ENCODE measurements at places on chromosomes 11 and 22.

GRCh38 chr22:24501301-24502005 lies 6.3 kb downstream of the UPB1 start:
- DNase-seq = no peak

GRCh38 chr11:27894552-27894951 lies 194.3 kb upstream of the BDNF start:
- no peak for DNase-seq

DNA sequence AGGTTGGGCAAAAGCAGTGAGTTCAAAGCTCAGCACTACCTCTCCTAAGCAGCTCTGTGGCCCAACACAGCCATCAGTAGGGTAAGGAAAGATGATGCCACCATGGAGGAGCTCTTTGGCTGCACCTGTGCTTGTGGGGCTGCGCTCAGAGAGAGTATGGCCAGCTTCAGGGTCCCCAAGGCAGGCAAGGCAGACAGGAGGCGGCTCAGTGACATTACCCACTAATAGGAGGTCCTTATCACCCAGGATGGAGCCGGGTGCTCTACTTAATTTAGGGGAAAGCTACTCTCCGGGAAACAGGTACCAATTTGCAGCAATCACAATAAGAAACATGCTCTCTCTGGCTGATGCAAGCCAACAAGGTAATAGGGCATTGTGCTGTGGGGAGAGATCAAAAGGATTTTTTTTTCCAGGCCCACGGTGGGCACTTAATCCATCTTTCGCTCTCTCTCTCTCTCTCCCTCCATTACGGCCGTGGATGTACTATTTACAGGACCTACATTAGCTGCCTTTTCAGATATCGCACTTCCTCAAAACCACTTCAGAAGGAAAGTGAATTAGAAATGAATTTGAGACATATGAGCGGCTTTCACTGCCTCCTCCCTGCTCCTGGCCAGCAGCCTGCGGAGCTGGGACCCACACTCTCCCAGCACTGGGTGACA lies 446.3 kb downstream of the SOX6 start:
- DNase-seq = no peak

DNA sequence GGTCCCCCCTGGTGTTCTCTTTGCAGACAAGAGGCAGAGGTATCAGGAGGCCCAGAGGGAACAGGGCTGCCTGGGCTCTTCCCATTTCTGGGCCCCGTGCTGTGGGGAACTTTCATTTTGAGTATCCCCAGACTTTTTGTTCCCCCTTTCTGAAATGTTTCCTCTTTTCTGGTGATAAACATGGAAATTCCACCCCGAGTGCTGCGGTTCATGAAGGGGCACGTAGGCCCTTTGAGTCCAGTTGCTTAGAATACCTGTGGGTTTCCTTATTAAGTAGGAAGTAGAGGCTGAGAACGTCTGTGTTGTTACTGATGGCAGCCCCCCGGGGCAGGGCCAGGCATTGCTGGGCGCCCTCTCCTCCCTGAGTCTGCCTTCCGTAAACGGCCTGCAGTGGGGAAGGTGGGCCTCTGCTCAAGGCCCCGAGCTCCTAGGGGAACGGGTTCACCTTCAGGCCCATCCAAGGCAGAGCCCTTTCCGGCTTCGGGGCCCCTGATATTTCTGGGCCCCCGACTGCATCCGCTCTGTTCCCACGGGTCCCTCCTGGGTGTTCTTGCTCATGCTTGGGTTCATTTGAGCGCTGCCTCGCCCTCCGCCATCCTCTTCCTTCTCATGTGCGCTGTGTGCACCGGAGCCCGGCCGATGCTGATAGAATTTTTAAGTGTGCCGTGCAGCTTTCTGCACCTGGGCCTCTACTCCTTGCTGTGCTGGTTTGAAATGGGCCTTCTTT lies 12.0 kb downstream of the TBC1D22A start:
- no peak for DNase-seq

GRCh38 chr11:95322539-95322938 lies 91.5 kb upstream of the SESN3 start:
- no peak for DNase-seq

Data from AG09319 (cell line).